DND-41 (cell line): ENCODE measurements at places on chromosomes 4 and X.

GRCh38 chr4:152306541-152306940 is 229.4 kb downstream of the FBXW7 start:
- DNase-seq, result no peak

GRCh38 chr4:123939621-123940020 is 543.0 kb downstream of the SPRY1 start:
- no peak for DNase-seq

DNA sequence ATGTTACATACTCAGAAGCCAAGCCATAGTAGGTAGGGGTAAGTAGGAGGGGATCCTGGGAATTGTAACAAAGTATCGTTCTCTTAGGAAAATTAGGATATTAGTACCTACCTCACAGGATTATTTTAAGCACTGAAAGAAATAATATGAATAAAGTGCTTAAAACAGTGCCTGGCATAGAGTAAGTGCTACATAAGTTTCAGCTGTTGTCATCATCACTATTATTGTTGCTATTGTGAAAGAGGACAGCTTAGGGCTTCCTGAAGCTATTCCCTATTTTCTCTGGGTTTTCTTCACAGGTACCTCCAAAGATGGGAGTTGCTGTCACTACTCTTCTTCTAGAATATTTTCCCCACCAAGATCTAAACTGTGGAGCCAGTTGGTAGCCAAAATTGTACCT is 443.7 kb upstream of the FGF16 start:
- no peak for DNase-seq

DNA sequence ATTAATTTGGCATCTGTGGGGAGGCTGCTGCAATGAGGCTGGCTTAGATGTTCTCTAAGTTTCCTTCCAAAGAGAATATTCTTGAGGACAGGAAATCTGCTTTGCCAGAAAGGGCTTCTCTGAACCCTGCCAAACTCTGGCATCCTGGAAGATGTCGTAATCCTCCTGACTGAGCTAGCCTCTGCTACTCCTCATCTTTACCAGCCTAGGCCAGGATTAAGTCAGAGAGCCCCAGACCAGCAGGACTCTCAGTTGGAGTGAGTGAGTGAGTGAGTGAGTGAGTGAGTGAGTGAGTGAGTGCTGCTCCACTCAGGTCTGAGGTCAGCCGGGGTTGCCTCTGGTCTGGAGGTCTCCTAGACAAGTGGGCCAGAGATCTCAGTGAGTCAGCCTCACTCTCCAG is 104.9 kb upstream of the SOD3 start:
- no peak for DNase-seq

GRCh38 chr4:104500442-104500841 is 5.7 kb upstream of the CXXC4 start:
- no peak for DNase-seq

DNA sequence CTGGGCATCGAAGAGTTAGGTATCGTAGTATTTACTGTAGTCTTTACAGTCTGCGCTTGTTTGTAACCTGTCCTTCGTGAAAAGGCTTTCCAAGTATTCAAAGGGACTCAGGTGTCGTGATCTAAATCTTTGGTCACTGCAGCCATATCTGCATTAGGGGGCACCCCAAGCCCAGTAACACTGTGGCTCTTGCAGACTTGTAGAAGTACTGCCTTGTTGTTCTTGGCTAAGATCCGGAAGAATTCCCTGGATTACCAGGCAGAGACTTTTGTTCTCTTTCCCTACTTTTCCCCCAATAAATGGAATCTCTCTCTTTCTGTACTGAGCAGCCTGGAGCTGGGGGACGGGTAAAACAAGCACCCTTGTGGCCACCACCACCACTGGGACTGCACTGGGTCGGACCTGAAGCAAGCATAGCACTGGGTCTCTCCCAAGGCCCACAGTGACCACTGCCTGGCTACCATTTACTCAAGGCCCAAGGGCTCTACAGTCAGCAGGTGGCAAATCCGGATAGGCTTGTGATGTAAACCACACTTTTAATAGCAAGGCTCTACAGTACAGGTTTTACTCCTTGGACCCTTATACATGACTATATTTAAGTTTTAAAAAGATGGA is 12.0 kb downstream of the CXorf58 start:
- no peak for DNase-seq

DNA sequence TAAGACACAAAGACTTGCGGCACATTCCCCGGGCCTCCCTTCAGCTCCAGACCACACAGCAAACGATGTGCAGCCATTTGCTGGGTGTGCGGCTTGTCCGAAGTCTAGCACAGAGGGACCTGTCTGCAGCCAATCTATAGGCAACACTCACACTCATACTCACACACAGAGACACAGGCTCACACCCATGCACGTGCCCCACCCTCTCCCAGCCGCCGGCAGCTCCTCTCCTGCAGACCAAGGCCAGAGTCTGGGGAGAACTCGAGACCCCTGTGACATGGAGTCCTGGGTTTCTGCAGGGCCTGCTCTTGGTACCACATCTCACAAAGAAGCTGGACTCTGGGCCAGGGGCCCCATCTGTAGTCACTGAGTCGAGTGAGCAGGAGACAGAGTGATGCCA is 245.4 kb upstream of the PSAPL1 start:
- DNase-seq, result no peak

DNA sequence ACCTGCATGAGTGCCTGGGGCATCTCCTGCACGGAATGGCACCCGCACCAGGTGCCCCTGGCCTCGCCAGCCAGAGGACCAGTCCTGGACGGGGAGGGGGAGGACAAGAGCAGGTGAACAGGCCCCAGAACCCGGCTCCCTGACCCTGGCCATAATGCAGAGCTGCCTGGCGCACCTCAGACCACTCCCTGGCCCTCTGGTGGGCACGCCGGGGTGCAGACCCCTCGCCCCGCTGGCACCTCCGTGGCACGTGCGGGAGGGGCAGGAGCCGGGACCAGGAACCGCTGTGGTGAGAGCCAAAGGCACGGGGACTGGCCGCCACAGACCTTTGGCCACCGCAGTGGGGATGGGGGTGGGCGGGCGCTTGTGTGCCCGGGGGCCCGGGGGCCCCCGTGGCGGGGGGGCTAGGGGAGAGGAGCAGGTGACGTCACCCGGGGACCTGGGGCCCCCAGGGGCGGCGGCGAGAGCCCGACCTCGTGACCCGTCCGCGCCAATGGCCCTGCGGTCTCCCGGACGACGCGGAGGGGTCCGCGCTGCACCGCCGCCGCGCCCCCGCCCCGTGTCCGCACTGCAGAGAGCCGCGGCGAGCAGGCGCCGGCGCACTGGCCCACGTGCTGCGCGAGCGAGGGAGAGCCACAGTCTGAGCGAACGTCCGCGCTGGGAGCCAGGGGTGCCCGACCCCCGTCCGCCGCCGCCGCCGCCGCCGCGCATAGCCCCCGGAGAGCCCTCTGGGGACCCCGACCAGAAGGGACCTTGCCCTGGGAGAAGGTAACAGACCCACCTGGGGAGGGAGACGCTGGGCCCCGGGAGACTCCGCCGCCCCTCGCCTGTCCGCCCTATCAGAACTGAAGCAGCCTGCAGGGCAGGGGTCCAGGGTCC is at the start of gene PNMA3:
Gene PNMA3 (plus strand): TSS at position 600 of the 879 bp plus-strand sequence. CDS start 586 bp downstream, outside the sequence.
- no peak for DNase-seq

GRCh38 chrX:28582511-28582910 is 4.7 kb upstream of the IL1RAPL1 start:
- no peak for DNase-seq
